DMS79 (cell line): ENCODE measurements at places on chromosomes 13 and 19.

DNA sequence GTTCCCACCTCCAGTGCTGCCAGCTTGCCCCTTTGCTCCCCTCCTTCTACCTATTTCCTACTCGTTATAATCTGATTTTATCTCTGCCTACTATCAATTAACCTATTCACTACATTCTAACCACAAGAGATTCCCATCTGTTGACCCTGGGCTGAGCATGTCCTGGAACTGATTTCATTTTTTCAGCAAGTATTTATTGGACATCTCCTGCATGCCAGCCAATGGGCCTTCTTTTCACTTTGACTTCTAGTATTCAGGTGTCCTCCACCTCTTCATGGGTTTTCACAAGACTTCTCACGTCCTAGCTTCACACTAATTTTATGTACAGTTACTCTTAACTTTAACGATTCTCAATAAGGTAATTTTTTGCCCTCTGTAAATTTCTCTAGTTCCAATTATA lies 282.7 kb upstream of the KLHL1 start:
- no peak for DNase-seq

- DNase-seq: no peak
These were observed 147.2 kb upstream of the VSTM2B start for GRCh38 chr19:29378543-29379080.

DNA sequence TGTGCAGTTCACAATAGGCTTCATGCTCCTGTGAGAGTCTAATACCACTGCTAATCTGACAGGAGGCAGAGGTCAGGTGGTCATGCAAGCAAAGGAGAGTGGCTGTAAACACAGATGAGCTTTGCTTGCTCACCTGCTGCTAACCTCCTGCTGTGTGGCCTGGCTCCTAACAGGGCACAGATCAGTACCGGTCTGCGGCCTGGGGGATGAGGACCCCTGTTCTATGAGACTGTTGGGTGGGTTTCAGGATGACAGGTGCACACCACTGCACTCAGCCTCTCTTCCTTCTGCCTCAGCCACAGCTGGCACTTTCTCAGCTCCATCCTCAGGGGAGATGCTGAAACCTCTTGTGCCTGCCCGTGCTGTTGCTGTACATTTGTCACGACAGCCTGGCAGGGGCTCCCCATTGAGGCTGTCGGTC lies 9.7 kb downstream of the CLEC4G start:
- no peak for DNase-seq

GRCh38 chr13:112643759-112644459 lies 45.9 kb upstream of the ATP11A start:
- peak; percentile 28 for DNase-seq

- no peak for DNase-seq
These were observed 205.3 kb downstream of the MZT1 start for GRCh38 chr13:72521940-72522661.

- no peak for DNase-seq
These were observed 2.8 kb downstream of the PALM3 start for GRCh38 chr19:14059093-14059480.

- no peak for DNase-seq
These were observed 823.9 kb upstream of the SLITRK1 start for GRCh38 chr13:84705982-84706710.

DNA sequence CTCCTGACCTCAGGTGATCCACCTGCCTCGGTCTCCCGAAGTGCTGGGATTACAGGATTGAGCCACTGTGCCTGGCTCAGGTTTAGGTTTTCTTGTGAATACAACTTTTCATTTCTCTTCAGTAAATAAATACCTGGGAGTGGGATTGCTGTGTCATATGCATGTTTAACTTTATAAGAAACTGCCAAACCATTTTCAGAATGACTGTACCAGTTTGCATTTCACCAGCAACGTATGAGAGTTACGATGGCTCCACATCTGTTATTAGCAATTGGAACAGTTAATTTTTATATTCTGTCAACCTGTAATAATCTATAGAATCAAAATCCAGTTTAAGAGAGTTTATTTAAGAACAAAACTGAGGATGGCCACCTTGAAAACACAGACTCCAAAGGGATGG lies 52.2 kb downstream of the TEX26 start:
- DNase-seq: no peak

GRCh38 chr13:47408546-47409319 lies 511.9 kb upstream of the HTR2A start:
- no peak for DNase-seq

GRCh38 chr19:19909654-19910053 lies 8.9 kb downstream of the ZNF93 start:
- DNase-seq: no peak

DNA sequence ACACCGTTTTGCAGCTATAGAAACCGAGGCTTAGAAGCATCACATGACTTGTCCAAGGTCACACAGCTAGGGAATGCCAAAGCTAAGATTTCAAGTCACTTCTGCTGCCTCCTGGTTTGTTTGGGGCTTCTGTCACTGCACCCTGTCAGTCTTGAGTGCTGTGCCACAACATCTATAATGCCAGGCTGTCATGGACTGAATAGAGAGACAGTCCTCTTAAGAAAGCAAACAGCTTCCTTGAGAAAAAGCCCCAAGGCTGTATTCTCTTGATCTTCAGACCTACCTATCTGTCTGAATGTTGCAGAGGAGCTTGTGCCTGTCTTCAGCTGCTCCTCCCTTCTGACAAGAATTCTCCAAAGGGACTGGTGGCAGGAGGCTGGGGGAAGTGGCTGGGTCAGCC lies 81.6 kb downstream of the OLFM4 start:
- DNase-seq: no peak

DNA sequence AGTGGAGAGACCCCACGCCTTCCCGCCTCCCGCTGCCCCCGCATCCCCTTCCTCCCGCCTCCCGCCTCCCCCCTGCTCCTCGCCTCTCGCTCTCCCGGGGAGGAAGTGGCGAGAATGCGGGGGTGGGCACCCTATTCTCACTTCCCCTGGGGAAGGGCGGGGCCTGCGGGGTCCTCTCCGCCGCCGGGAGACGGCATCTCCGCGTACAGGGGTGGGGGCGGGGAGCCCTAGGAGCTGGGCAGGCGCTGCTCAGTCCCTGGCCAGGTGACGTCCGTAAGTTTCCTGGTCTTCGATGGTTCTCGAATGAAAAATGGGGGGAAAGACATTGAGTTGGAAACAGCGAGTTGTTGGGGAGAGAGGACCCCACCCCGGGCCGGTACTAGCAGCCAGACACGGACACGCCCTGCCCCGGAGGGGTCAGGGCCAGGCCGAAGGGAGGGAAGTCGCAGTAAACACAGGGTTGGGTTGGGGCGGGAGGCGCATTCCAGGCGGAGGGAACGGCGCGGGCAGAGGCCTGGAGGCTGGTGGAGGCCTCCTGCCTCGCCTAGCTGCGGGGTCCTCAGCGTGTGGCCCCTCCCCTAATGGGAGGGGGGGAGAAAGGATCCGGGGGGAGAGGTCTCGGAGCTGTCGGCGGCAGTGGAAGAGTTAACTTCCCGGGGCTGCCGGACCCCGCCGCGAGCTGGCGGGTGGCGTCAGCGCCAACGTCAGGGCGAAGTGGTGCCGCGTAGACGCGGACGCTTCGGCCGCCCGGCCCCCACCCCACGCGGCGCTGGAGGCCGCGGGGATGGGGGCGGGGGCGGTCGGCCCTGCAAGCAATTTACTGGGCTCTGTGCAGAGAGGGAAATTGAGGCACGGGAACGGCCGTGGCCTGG lies 10.4 kb upstream of the JUND start:
- peak; percentile 56 for DNase-seq

DNA sequence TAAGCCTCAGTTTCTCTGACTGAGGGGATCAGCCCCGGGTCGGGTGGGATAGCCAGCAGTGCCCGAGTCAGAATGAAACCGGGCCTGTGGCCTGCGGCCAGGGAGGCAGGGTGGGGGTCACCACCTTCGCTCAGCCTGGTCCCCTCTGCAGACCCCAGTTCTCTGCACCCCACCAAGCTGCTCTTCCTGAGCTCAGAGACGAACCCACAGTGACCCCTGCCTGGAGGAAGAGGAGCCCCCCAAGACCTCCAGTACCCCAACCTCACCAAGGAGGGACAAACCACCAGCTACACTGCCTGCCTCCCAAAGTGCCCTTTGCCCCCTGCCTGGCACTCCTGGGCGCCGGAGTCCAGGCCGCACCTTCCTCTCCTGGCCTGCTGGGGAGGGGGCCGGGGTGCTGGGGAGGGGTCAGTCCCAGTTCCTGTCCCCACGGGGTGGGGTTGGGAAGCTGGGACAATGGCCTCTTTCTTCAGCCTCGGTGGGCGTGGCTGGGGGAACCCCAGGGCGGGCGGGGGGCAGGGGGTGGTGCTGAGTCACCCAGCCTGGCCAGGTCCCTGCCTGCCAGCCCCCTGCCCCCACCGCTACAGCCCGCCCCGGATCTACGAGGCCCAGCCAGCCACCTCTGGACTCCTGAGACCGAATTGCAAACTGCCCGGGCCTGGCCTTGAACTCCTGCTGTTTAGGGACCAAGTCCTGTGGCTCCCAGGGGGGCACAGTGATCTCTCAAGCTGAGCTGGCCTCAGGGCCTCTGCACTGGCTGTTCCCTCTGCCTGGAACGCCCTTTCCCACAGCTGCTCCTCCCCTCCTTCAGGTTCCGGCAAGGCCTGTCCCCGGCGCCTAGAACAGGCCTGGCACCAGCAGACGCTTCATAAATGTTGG lies 14.3 kb downstream of the ZBTB7A start:
- no peak for DNase-seq

- no peak for DNase-seq
These were observed 44.4 kb downstream of the COMP start for GRCh38 chr19:18746401-18747325.

GRCh38 chr19:15296353-15296752 lies 36.0 kb downstream of the BRD4 start:
- no peak for DNase-seq

DNA sequence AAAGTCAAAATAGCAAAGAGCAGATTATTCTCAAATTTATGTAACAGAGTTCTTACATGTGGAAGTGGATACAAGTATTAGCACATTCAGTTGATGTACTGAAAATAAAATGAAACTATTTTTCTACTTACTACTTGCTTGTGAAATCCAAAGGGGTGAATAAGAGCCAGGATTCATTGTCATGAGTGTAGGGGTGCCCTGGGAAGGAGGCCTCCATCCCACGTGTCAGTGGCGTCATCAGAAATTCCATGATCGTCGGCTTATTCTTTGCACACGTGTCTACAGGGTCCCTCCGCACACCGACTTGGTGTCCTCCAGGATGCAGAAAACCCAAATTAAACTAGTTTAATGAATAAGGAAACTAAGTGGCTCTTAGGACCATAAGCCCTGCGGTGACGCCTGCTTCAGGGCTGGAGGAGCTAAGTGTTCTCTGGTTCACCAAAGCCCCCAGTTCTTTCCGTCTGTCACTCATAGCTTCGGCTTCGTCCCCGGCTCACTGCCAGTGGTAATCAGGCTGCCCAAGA lies 55.5 kb downstream of the IRS2 start:
- no peak for DNase-seq

DNA sequence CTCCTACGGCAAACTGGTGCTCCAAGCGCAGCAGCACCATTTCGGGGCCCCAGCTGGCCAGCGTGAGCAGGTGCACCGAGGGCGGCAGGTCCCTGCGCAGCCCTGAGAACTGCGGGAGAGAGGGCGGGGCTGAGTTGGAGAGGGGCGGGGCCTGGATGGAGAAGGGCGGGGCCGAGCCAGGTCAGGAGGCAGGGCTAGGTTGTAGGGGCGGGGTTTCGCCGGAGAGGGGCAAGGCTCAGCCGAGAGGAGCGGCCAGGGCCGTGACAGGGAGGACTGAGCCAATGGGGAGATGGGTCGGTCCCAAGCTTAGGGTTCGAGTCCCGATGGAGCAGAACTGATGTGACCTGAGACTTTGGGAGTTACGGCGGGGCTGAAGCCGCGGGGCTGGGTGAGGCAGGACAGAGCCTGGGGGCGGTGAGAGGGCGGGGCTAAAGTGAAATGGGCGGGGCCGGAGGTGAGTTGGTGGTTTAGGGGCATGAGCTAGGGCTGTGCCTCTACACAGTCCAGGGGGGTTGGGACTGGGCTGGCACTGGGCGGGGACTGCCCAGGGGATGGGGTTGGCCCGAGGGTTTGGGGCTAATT lies 19.0 kb downstream of the MAN2B1 start:
- DNase-seq: no peak

- DNase-seq: no peak
These were observed 95.1 kb downstream of the RAB20 start for GRCh38 chr13:110466266-110466915.

DNA sequence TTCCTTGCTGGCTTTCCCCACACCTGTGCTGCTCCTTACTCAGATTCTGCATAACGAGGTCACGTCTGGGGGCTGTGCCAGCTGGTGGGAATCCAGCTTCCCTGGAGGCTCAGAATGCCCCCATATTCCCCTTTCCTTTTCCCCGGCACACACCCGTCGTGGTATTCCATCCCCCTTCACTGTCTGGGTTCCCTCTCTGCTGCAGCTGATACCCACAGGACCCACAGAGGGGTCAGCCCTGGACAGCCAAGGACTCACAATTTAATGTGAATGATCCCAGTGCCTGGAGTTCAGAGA lies 4.2 kb upstream of the MYH14 start:
- DNase-seq: no peak

- DNase-seq: peak; percentile 88
These were observed 71.7 kb downstream of the POSTN start for GRCh38 chr13:37526710-37527473.

DNA sequence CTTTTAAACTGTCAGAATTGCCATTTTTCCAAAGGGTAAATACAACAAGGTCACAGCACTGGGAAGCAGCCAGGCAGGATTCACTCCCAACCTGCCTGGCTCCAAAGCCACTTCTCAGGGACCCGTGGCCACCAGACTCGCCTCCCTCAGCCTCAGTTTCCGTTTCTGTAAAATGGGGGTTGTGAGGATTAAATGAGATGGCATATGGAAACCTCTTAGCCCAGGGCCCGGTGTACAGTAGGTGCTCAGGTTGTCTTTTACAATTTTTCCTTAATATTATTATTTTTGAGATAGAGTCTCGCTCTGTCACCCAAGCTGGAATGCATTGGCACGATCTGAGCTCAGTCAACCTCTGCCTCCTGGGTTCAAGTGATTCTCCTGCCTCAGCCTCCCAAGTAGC lies 10.1 kb downstream of the YJU2 start:
- no peak for DNase-seq

DNA sequence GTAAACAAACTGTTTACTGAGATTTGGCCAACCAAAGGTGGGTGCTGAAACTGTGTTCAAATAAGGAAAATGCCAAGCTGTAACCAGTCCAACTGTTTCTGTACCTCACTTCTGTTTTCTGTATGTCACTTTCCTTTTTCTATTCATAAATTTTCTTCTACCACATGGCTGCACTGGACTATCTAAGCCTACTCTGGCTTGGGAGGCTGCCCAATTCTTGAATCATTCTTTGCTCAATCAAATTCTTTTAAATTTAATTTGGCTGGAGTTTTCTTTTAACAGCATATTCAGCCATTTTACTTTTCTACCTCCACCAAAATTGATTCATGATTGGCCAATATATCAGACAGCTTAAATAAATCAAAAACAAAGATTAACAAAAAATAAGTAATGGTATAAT lies 1575.5 kb upstream of the SPRY2 start:
- DNase-seq: no peak

DNA sequence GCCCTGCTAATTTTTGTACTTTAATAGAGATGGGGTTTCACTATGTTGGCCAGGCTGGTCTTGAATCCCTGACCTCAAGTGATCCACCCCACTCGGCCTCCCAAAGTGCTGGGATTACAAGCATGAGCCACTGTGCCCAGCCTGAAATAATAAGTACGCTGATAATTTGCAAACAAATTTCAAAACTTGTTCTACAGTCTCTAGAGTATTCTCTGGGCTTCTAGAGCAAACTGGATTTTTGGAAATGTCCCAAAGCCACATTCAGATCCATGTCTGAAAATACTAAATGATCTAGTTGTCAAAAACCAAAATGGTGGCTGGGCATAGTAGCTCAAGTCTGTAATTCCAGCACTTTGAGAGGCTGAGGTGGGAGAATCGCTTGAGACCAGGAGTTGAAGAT lies 39.9 kb upstream of the PSPC1 start:
- no peak for DNase-seq

GRCh38 chr19:39701291-39701690 lies 3.0 kb upstream of the LGALS14 start:
- DNase-seq: no peak
